ENCODE measurements at places on chromosomes 2 and 18. TPM values are rescaled to one million over a fixed set of nuclear protein-coding genes. Genes with fewer than 3 reads are reported as not detected.

Gene MYO1B
- 18.9 TPM for total RNA-seq

Gene ST6GAL2
- total RNA-seq, result 0.38 TPM

GRCh38 chr2:171763602-171764001 lies 76.3 kb downstream of the DYNC1I2 start:
- DNase-seq, result no peak

DNA sequence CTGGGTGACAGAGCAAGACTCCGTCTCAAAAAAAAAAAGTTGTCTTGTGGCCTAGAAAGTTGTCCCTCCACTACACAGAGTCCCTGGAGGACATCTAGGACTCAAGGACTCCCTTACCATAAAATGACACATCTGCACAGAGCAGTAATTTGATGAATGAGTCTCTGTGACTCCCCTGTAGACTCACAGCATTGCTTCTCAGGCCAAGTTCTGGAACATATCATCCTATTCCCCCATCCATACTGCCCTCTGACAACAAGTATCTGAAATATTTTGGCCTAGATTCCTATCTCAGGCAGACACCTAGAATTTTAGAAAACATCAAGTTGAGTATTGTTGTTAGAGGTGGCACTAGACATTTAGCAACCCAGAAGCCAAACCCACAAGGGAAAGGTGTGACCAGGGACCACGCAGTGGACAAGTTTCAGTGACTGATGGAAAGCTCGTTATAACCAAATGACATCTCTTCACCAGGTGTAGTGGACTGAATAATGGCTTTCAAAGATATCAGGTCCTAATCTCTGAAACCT lies 97.9 kb upstream of the ATP8B1 start:
- DNase-seq, result no peak

DNA sequence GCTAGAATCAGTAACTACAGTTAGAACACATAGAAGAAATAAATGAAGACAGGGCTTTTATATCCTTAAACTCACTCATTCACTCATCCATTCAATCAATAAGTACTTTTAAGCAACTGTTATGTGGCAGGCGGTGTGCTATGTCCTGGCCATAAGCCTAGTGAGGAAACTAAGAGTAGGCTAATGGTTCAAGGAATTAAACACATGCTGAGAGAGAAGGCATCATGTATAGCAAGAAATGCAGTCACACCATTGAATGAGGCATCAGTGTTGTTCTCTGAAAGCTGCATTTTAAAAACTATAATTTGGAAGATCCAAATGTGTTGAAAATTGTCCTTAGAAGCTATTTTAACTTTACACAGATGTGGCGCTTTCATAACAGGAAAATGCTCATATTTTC lies 86.5 kb upstream of the DTNA start:
- DNase-seq, result no peak

All from Right ventricle myocardium inferior (tissue), 1 donor.